ENCODE measurements at places on chromosomes 13 and 19.

DNA sequence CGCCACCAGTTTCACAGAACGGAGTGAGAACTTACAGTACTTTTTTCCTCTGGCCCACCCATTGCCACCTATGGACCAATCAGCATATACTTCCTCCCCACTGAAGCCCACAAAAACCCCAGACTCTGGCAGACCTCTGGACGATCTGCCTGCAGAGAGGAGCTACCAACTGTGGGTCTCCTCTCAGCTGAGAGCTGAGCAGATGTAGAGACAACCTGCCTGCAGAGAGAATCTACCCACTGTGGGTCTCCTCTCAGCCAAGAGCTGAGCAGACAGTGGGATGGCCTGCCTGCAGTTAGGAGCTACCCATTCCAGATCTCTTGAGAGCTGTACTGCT, 69.7 kb downstream of the PIBF1 start:
- H3K4me1 ChIP-seq = no peaks in the 10 kb centered on the region
- H3K27ac ChIP-seq = no peak overlapping the region
- H3K36me3 ChIP-seq = peaks cover 4% of the 10 kb centered on the region

DNA sequence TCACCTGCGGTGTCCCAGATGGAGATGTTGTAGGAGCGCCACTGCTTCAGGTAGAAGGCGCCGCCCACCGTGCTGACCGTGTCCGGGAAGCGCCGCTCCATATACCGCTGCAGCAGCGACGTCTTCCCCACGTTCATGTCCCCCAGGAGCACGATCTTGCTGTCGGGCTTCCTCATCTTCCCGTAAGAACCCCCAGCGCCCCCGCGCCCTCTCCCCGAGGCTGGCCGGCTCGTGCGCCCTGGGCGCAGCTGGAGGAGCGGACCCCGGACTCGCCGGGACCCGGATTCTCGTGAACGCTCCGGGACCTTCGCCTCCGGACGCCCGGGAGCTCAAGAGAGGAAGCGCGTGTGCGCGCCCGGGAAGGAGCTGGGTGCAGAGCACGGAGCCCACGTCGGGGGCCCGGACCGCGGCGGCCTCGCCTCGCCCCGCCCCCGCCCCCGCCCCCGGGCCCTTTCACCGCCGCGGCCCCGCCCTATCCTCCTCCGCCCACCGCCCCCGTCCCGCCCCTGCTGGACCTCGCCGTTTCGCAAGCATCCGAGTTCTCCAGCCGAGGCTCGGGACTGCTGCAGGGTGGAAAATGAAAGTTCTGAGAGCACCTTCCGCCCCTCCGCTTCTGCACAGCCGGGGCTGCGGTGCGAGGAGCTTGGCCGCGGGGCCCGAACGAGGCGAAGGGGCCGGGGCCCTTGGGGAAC, at the start of gene RAB20:
RAB20 (minus strand) TSS at position 379 of the 692 bp plus-strand sequence; CDS start at position 176, 203 bp downstream.
- peaks cover 9% of the 10 kb centered on the region for H3K4me1 ChIP-seq
- no peaks in the 10 kb centered on the region for H3K27me3 ChIP-seq
- H3K4me3 ChIP-seq = peak within 1 kb of the TSS; percentile 74
- peak; percentile 46 for DNase-seq
- peak within 1 kb of the TSS; percentile 54 for H3K27ac ChIP-seq

DNA sequence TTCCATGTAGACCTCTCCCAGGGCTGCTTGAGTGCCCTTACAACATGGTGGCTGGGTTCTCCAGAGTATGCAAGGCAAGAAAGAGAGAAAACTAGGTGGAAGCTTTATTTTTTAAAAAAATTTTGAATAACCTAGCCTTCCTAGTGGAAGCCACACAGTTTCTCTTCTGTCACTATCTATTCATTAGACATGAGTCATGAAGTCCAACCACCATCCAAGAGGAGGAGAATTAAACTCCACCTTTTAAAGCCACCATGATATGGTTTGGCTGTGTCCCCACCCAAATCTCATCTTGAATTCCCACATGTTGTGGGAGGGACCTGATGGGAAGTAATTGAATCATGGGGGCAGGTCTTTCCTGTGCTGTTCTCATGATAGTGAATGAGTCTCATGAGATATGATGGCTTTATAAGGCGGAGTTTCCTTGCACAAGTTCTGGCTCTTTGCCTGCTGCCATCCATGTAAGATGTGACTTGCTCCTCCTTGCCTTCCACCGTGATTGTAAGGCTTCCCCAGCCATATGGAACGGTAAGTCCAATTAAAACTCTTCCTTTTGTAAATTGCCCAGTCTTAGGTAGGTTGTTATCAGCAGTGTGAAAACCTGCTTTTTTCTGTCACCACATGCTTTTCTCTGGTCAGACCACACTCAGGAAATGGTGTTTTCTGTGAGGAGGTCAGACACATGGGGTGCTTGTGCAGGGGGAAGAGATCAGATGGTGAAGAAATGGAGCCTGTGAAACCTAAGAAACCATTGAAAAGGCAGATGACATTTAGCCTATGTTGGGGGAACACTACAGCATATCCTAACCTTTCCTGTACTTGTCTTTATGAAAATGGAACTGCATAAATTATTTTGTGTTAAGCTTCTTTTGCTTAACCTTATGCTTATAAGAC, 57.7 kb downstream of the ANKRD10 start:
- no peaks in the 10 kb centered on the region for H3K4me1 ChIP-seq
- no peaks in the 10 kb centered on the region for H3K36me3 ChIP-seq
- peak; percentile 25 for DNase-seq
- H3K27ac ChIP-seq = no peak overlapping the region

DNA sequence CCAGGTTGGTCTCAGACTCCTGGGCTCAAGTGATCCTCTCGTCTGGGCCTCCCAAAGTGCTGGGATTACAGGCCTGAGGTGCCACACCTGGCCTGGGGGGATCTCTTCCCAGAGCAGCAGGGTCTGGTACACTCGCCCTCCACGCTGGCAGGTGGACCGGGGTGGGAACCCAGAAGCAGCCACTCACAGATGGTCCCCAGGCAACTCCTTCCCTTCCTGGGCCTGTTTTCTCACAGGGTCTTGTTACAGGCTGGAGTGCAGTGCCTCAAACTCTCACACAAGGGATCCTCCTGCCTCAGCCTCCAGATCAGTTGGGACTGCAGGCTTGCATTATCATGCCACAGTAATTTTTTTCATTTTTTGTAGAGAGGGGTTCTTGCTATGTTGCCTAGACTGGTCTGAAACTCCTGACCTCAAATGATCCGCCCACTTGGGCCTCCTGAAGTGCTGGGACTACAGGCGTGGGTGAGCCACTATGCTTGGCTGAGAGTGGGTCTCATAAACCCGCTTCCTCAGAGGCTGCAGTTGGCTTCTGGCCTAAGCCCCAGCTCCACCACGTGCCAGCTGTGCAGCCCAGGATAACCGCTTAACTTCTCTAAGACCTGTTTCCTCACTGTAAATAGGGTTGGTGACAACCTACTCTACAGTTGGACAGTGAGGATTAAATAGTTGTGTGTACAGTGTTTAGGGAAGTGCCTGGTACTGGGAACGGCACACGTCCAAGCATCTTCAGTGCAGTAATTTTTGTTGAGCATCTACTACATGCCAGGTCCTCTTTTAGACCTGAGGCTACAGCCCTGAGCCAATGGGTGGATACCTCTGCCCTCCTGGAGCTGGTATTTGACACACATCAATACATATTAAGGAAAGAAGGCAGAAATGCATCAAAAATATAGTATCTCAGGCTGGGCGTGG, 871 bp upstream of the CCER2 start:
- no peak overlapping the region for H3K27ac ChIP-seq
- DNase-seq = no peak
- H3K4me1 ChIP-seq = no peaks in the 10 kb centered on the region

DNA sequence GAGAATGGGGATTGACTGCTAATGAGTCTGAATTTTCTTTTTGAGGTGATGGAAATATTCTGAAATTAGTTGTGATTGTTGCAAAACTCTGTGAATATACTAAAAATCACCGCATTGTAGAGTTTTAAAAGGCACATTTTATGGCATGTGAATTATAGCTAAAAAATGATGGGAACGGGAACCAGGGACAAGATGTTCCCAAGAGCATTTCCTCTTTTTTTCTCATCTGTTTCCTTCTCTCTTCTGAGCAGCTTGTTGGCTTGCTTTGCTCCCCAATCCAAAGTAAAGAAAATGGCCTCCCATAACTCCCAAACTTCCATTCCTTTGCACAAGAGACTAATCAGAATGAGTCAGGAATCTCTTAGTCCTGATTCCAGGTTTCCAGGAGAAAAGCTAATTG, 459.2 kb downstream of the TSHZ3 start:
- no peaks in the 10 kb centered on the region for H3K36me3 ChIP-seq
- no peaks in the 10 kb centered on the region for H3K27me3 ChIP-seq
- no peak overlapping the region for H3K4me3 ChIP-seq
- no peak overlapping the region for H3K27ac ChIP-seq

GRCh38 chr19:10168386-10168948, 26.3 kb downstream of the DNMT1 start:
- peaks cover 18% of the 10 kb centered on the region for H3K36me3 ChIP-seq
- no peak overlapping the region for H3K4me3 ChIP-seq
- no peaks in the 10 kb centered on the region for H3K4me1 ChIP-seq
- H3K27ac ChIP-seq = no peak overlapping the region

GRCh38 chr13:111280681-111281585, 39.5 kb upstream of the TEX29 start:
- no peak overlapping the region for H3K4me3 ChIP-seq
- no peaks in the 10 kb centered on the region for H3K27me3 ChIP-seq
- no peak for DNase-seq
- H3K36me3 ChIP-seq = peaks cover 35% of the 10 kb centered on the region
- H3K27ac ChIP-seq = no peak overlapping the region

DNA sequence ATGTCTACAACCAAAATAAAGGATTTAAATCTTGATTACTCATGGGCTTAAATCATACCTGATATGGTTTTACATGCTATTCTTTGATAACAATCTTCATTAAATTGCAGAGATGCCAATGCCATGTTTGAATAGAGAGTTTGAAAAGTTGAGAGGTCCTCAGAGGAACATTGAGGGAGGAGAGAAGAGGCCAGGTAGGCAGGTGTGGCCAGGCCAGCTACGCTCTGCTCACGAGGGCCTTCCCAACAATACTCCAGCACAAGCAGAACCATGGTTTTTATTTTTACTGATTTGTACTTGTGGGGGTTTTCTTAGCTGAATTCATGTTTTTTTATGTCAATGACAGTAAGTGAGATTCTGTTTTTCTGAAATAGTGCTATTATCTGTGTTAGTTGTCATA, 158.1 kb upstream of the RFC3 start:
- no peak overlapping the region for H3K27ac ChIP-seq
- no peak overlapping the region for H3K4me3 ChIP-seq
- H3K4me1 ChIP-seq = no peaks in the 10 kb centered on the region
- H3K27me3 ChIP-seq = no peaks in the 10 kb centered on the region
- H3K36me3 ChIP-seq = no peaks in the 10 kb centered on the region

- H3K4me1 ChIP-seq = no peaks in the 10 kb centered on the region
- DNase-seq = no peak
- peaks cover 4% of the 10 kb centered on the region for H3K36me3 ChIP-seq
- H3K4me3 ChIP-seq = no peak overlapping the region
- H3K27ac ChIP-seq = no peak overlapping the region
- H3K27me3 ChIP-seq = no peaks in the 10 kb centered on the region
Observed at GRCh38 chr19:46756544-46756888, 10.3 kb upstream of the STRN4 start.

DNA sequence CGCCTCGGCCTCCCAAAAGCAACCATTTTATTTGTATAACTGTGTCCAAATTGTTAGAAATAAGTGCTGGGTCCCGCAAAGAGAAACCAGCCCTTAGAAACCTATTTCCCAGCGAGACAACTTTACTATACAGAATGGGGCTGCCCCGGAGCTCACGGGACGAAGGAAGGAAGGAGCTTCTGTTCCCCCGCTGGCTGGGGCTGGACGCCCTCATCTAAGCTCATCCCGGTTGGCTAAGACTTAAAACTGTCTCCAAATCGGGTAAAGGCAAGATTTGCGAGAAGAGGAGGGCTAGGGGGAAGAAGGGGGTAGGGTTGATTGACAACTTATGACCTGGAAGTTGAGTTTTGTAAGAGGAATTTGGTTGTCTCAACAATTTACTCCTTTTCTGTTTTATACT, 12.3 kb upstream of the BSG start:
- no peak overlapping the region for H3K4me3 ChIP-seq
- no peaks in the 10 kb centered on the region for H3K4me1 ChIP-seq
- no peak for DNase-seq
- no peak overlapping the region for H3K27ac ChIP-seq

DNA sequence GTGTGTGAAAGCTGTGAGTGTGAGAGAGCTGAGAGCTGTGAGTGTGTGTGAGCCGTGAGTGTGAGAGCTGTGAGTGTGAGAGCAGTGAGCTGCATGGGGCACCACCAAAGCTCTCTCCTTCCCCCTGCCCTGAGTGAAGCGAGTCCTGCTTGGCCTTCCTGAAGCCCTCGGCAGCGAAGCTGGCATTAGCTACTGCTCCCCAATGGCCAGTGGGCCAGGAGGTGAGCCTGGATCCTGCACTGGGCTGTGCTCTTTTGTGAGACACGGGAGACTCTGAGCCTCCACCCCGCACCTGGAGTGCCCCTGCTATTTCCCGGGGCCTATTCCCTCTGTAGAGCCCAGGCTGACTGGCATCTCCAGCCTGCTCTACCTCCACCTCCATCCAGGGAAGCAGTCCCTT, 51.5 kb downstream of the HSPH1 start:
- H3K4me3 ChIP-seq = no peak overlapping the region
- H3K27ac ChIP-seq = no peak overlapping the region
- DNase-seq = no peak
- no peaks in the 10 kb centered on the region for H3K4me1 ChIP-seq
- H3K36me3 ChIP-seq = no peaks in the 10 kb centered on the region

- no peak overlapping the region for H3K4me3 ChIP-seq
- no peaks in the 10 kb centered on the region for H3K4me1 ChIP-seq
- no peak for DNase-seq
- no peaks in the 10 kb centered on the region for H3K36me3 ChIP-seq
Observed at GRCh38 chr13:32234914-32235313, 80.2 kb downstream of the ZAR1L start.

- H3K4me1 ChIP-seq = no peaks in the 10 kb centered on the region
- H3K27me3 ChIP-seq = no peaks in the 10 kb centered on the region
- no peak overlapping the region for H3K4me3 ChIP-seq
- no peaks in the 10 kb centered on the region for H3K36me3 ChIP-seq
- no peak overlapping the region for H3K27ac ChIP-seq
Observed at GRCh38 chr13:79767126-79767525, 286.2 kb downstream of the NDFIP2 start.

DNA sequence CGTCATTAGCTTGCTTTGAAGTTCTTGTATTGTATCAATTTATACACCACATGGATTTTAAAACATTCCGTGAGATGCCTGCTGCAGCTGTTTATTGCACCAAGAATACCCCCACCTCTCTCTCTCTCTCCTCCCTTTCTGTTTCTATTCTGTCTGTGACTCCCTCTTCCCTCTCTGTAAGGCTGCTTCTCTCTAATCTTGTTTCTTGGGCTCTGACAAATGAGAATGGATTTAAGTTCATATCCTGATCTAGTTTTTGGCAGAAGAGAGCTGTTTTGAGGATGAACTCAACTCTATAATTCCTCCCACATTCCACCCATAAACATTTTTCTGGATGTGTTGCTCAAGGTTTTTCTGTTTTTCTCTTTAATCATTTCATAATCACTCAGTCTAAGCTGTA, 144.3 kb upstream of the FRY start:
- no peak overlapping the region for H3K4me3 ChIP-seq
- no peaks in the 10 kb centered on the region for H3K27me3 ChIP-seq
- H3K27ac ChIP-seq = no peak overlapping the region
- H3K36me3 ChIP-seq = no peaks in the 10 kb centered on the region
